Sciatic nerve (tissue), 2 donors: ENCODE measurements at places on chromosomes 6 and 20. TPM values are rescaled to one million over a fixed set of nuclear protein-coding genes. Genes with fewer than 3 reads are reported as not detected.

The ANKEF1 gene
- total RNA-seq, result 1.6 TPM

The TREML2 gene
- 0.58 TPM for total RNA-seq

The OLIG3 gene
- total RNA-seq, result not detected

The IL20RA gene
- 3.3 TPM for total RNA-seq

The IL17A gene
- total RNA-seq, result not detected

The PLA2G7 gene
- total RNA-seq, result 5.9 TPM

The HLA-DPA1 gene
- 141 TPM for total RNA-seq

The SLC23A2 gene
- 75.9 TPM for total RNA-seq

The HSPA1L gene
- 2.8 TPM for total RNA-seq

The LCA5 gene
- total RNA-seq, result 11.0 TPM

The CALHM6 gene
- 5.5 TPM for total RNA-seq

- DNase-seq, result no peak
These were observed 25.2 kb upstream of the SGK1 start for GRCh38 chr6:134343066-134343465.

DNA sequence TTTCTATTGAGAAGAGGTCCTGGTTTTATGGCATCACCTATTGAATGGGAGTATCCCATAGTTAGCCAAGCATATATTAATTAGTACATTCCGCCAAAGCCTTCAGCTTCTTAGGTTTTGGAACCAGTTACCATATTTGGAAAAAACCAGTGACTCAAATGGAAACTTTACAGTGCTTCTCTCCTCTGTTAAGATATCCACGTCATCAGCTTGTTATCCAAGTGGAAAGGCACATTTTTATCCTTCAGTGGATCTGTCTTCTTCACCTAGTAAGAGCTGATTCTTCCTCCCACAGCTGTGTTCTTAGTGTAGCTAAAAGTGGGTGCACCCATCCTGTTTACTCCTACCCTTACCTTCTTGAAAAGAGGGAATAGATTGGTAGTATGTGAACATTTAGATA lies 34.5 kb downstream of the TPD52L1 start:
- DNase-seq, result no peak

DNA sequence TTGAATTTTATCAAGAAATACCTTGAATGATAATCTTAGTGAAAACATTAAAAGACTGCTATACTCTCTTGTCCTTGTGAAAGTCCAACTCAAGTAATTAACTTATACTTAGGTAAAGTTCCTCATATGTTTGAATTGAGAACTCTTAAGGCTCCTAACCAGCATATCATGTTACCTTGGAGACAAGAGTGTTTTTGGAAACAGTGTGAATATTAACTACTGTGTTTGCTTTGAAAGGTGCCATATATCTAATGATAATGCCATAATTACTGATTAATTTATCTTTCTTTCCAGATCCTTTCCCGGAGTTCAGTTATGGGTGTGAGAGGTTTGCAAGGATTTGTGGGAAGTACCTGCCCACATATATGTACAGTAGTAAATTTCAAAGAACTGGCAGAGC lies 10.5 kb downstream of the FAM120B start:
- DNase-seq, result no peak

- DNase-seq, result no peak
These were observed 17.8 kb downstream of the LRP11 start for GRCh38 chr6:149846321-149846720.

DNA sequence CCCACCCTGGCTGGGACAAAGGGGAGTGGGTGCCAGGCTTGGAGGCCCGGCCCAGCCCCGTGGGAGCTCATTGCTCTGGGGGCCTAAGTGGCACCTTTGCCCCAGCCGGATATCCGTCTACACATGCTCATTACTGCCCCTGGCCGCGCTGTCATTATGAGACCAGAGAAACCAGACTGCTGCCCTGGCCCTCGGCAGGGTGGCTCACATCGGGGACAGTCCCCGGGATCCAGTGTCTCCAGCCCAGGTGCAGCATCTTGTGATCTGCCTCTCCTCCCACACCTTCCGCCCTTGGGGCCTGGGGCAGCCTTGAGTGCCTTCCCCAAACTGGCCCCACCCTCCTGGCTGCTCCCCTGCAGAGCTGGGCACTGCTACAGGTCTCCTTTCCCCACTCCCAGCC lies 4.9 kb downstream of the SRMS start:
- no peak for DNase-seq

DNA sequence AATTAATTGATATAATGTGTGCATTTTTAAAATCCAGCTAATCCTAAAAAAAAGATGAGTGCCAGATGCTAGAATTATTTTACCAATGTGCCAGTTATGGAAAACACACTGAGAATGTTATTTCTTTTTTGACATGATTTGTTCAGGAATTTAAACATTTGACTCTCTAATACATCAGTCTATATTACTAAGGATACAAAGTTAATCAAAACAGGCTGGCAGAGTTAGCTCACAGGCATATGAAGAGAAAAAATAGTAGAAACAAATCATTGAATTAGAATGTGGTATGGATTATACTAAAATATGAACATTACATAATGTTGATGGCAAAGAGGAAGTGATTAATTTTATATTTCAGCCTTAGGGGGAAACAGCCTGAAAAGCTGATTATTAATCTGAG lies 368.3 kb upstream of the GJE1 start:
- no peak for DNase-seq

- peak; percentile 72 for DNase-seq
These were observed 104.2 kb downstream of the AGPAT4 start for GRCh38 chr6:161169696-161170095.

GRCh38 chr20:38132910-38133501 lies 32.1 kb downstream of the TGM2 start:
- peak; percentile 31 for DNase-seq

DNA sequence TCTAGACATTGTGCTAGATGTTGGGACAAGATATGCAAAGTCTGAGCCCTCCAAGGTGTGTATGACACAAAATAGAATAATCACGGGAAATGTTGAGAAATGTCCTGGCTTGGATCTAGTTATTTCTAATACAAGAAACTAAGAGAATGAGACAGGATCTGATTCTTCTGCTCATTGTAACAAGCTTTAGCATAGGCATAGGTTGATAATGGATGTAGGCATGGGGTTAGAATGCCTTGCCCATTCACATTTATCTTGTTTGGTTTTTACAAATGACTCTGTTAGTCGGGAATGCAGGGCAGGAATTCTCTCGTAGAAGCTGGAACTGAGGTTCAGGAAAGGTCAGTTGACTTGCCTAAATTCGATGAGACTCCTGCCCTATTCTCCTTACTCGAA lies 1.5 kb upstream of the SLC26A8 start:
- DNase-seq, result no peak

GRCh38 chr6:107616775-107617174 lies 126.9 kb downstream of the SOBP start:
- DNase-seq, result no peak

GRCh38 chr6:148440877-148441453 lies 98.3 kb downstream of the SASH1 start:
- DNase-seq, result peak; percentile 69

DNA sequence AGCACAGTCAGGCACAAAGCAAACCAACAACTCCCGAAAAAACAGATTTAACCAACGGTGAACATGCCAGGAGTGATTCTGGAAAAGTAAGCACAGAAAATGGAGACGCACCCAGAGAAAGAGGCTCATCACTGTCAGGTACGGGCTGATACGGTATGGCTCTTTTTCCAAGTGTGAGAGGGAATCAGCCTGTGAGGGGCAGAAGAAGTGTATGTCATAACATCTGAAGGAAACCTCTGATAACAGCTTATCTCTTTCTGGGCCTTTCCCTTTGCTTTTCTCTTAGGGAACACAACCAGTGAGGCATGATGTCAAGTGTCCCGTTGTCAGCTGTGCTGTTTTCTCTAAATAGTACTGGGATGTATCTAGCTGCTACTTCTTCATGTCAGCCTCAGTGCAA lies 32.1 kb downstream of the ARFGEF2 start:
- DNase-seq, result no peak

DNA sequence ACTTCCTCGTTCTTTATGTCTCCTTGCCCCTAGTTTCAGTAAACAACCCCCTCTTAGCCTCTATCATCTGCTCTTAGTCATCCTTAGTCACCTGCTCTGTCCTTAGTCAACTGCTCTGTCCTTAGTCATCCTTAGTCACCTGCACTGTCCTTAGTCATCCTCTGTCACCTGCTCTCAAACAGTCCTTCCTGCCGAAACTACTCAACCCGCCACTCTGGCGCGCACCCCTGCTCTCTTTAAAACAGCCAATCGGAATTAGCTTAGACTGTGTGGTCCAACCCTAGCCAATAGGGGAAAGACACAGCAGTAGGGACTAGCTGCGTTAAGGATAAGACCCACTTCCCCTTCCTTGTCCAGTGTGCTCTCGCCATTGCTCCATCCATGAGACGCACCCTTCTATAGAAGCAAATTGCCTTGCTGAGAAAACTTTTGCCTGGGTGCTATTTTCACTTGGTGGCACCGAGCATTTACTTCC lies 73.9 kb downstream of the BACH2 start:
- DNase-seq, result no peak

GRCh38 chr20:16434062-16434664 lies 139.1 kb downstream of the KIF16B start:
- peak; percentile 61 for DNase-seq

GRCh38 chr20:19849341-19850197 lies 91.5 kb downstream of the RIN2 start:
- DNase-seq, result no peak

DNA sequence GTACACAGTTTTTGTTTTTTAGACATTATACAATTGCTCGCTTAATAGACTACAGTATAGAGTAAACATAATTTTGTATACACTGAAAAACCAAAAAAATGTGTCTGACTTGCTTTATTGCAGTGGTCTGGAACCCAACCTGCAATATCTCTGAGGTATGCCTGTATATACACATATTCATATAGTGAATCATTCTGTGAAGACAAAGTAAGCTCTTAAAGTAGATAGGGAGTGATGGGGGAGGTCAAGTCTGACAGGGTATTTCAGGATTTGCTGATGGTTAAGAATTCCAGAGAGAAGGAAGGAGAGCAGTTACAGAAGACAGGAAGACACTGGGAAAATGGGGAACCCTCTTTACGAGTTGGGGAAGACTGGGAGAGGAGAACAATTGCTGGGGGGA lies 417.9 kb downstream of the CD109 start:
- DNase-seq, result no peak

DNA sequence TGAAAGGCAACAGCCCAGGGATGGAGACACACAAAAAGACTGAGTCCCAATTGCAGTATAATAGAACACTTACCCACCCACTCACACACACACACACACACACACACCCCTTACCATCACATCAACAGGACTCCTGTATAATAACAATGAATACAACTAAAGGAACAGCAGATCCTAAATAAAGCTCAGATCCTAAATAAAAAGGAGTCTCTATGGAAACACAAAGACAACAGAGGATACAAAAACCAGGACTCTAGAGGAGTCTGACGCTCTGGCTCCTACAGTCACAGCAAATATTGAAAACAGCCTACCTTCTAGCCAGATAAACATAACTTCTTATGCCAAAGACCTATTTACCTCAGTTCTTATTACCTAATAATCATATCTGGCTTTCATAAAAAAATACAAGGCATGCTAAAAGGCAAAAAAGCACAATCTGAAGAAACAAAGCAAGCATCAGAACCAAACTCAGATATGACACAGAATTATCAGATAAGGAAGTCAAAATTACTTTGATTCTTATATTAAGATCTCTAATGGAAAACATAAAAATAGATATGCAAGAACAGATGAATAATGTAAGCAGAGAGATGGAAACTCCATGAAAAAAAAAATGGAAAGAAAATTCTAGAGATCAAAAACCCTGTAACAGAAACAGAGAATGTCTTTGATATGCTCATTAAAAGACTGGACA lies 134.9 kb downstream of the MMUT start:
- DNase-seq, result no peak

GRCh38 chr20:25254986-25255680 lies 7.2 kb downstream of the PYGB start:
- DNase-seq, result no peak

GRCh38 chr20:49676581-49677291 lies 36.9 kb downstream of the B4GALT5 start:
- DNase-seq, result no peak

DNA sequence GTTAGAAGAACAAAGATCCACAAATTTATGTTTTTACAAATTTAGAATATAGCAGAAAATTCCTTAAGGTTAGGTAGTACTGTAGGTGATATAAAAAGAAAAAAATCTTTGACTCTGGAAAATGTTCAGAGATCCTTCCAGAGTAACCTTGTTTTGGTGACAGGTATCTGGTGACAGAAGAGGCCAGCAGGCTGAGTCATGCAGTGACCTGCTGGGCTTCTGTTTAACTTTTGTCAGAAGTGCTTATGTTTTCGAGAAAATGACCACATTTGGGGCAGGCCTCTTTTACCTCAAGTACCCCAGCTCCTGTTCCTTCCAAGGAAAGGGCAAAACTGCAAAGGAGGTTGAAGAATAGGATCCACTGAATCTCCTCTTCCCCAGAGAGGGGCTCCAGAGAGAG lies 10.5 kb upstream of the CLDN20 start:
- no peak for DNase-seq

DNA sequence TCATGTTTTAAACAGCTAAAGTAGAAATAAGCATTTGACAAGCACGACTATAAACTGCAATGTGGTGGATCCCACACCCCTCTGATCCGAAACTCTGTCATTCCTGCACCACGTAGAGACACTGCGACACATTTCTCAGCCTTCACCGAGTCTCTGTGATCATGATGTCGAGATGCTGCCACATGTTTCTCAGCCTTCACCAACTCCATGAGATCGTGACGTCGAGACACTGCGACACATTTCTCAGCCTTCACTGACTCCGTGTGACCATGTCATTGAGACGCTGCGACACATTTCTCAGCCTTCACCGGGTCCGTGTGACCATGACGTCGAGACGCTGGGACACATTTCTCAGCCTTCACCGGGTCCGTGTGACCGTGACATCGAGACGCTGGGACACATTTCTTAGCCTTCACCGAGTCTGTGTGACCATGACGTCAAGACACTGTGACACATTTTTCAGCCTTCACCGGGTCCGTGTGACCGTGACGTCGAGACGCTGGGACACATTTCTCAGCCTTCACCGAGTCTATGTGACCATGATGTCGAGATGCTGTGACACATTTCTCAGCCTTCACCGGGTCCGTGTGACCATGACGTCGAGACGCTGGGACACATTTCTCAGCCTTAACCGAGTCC lies 143.0 kb downstream of the TTLL2 start:
- no peak for DNase-seq

GRCh38 chr6:23994013-23994412 lies 132.0 kb upstream of the NRSN1 start:
- DNase-seq, result no peak
